ENCODE measurements at places on chromosomes 6 and 20.
A peak's percentile ranks its signal among the peaks of the same experiment; 100 is the strongest.

- no peak for DNase-seq
Measured at GRCh38 chr6:90989763-90990162, 402.9 kb upstream of the MAP3K7 start.

- peak; percentile 60 for DNase-seq
Measured at GRCh38 chr20:36399147-36399968, 93.2 kb downstream of the DLGAP4 start.

GRCh38 chr20:45085289-45085688, 15.6 kb downstream of the KCNS1 start:
- DNase-seq, result no peak

GRCh38 chr6:106535012-106535411, 94.3 kb downstream of the RTN4IP1 start:
- DNase-seq, result no peak

DNA sequence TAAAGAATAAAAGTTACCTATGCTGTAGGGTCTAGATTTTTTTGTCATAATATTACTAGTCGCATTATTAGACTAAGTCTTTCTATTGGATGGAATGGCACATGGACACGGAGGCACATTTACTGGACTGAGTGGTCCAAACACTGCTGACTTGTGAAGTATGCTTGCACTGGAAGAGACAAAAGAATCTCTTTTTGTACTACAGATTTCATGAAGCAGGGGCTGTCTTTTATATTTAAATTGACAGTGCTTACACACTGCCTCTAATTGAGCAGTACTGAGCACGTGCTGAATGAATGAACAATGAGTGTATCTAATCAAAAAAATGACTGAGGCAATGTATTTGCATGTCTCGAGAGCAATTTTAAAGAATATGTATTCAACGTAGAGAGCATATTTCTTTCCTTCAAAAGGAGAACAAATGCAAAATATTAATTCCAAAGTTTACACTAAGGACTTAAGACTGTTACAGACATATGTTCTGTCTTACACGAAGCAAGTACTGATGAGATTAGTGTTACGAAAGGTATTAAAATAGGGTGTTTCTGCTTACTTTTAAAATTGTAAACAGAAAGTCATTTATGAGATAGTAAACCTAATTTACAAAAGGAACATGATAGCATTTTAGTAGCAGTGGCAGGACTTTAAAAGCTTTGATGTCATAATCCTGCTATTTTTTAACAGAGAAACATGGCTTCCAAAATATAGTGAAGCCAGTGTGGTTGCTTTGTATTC, 8.3 kb downstream of the ELOVL2 start:
- no peak for DNase-seq

DNA sequence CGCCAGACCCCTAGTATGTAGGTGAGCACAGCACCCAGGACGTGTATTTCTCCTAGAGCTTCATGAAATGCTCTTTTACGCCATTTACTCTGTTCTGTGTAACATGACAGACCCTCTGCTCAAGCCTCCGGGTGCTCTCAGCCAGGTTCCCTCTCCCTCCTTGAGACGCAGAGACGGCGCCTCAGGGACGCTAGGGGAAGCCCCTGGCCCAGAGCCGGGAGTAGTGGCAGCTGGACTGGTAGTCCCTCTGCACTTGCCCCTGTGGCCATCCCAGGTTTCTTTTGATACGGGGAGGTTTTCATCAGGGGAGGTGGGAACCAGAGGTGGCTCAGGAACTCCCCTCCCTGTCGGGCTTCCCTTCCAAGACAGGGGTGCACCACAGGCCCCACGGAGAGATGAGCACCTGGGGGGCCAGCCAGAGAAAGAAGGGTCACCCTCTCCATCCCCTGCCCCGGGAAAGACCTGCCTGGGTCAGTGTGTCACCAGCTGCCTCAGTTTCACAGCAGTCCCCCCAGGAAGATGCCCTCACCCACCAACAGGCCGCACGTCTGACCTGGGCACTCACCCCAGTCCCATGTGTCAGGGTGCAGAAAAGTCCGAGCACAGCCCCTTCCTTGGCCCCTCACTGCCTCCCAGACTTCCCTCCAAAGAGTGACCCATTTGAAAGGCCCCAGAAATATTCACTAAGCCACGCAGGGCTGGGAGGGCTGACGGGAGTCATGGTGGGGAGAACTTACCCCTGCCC, 58.1 kb upstream of the AFDN start:
- no peak for DNase-seq
